Smooth muscle cell of the pulmonary artery (primary cell): ENCODE measurements at places on chromosomes 12 and 14. TPM values are rescaled to one million over a fixed set of nuclear protein-coding genes. Genes with fewer than 3 reads are reported as not detected.

The LALBA gene
- not detected in 2 replicates for total RNA-seq

The RNASE3 gene
- total RNA-seq: not detected in 2 replicates

The CPNE6 gene
- total RNA-seq: not detected in 2 replicates

The TAS2R42 gene
- total RNA-seq: not detected in 2 replicates

The DPY19L2 gene
- total RNA-seq: 3.8 and 5.2 TPM in 2 replicates

The MRPL42 gene
- total RNA-seq: 60.6 and 71.4 TPM in 2 replicates

The CNPY2 gene
- total RNA-seq: 58.6 and 100 TPM in 2 replicates

The CEP170B gene
- 19.5 and 43.3 TPM in 2 replicates for total RNA-seq

The TAS2R14 gene
- total RNA-seq: 2.6 and 4.3 TPM in 2 replicates

The SLCO1C1 gene
- total RNA-seq: 0.63 and 2.0 TPM in 2 replicates

The C1QL4 gene
- total RNA-seq: 0.07 TPM in 2 replicates

The NDRG2 gene
- 0.50 and 1.0 TPM in 2 replicates for total RNA-seq

The PTPRB gene
- total RNA-seq: 8.6 and 13.9 TPM in 2 replicates

The CLEC1B gene
- total RNA-seq: not detected in 2 replicates
